Stimulated activated CD8-positive, alpha-beta memory T cell treated with anti-CD3 and anti-CD28 coated beads, Interleukin-15, amount 100 ng/mL, for 48 hours (primary cell): ENCODE measurements at places on chromosomes 6 and 20.
A peak's percentile ranks its signal among the peaks of the same experiment; 100 is the strongest.

GRCh38 chr6:106512048-106512967 lies 117.0 kb downstream of the RTN4IP1 start:
- peak; percentile 67 for DNase-seq

DNA sequence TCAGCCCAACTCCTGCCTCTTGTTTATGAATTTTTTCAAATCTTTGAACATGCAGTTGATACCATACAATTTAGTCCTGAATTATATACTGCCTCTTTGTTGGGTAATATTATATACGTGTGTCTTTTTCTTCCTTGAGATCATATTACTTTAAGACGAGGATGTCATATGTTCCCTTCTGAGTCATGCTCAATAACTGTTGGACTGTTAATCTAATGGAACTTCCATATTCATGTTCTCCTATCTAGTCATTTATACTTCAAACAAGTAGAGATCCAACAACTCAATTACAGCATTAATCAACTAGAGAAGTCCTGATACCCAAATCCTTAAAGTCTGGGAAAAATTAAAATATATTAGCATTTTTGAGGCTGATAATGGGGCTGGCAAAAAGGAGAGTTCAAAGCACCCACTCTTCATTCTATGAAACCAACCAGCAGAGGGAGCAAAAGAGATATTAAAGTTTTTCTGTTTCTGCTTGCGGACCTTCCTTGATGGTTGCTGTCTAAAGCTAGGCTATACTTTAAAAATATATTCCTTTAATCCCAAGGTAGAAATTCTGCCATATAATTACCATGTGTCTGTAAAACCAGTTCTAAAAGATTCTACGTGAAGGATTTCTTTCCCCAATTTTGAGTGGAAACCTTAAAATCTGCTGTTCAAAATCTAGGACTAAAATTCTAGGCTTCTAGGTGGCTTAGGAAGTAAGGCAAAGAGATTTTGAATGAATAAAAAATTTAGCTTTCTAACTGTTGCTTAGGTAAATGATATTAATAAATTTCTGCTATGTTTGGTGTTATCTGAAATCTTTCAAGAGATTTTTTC lies 498.9 kb downstream of the BCKDHB start:
- no peak for DNase-seq

DNA sequence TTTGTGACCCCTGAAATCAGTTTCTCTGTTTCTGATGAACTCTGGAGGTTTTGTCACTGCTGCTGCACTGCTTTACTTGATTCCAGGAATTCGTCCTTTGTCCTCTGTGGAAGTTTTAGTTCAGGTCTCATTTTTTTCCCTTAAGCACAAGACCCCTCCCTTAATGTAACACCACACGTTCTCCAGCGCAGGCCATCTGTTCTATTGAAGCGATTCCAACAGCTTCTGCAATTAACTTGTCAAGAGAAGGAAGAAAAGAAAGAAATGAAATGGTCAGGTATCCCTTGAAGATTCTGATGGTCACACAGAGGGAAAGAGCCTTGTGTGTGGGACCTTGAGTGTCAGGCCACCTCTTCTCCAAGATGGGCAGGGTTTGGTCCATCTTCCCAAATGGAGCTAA lies 7.8 kb upstream of the MAS1L start:
- no peak for DNase-seq

DNA sequence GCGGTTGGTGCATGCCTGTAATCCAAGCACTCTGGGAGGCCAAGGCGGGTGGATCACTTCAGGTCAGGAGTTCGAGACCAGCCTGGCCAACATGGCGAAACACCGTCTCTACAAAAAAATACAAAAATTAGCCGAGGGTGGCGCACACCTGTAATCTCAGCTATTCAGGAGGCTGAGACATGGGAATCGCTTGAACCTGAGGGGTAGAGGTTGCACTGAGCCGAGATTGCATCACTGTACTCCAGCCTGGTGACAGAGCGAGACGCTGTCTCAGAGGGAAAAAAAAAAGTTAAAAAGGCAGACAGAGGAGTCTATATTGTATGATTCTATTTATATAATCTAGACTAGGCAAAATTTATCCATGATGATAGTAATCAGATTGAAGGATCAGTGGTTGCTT lies 27.3 kb upstream of the PLCG1 start:
- no peak for DNase-seq

GRCh38 chr20:478949-479429 lies 16.7 kb upstream of the TBC1D20 start:
- DNase-seq: no peak

DNA sequence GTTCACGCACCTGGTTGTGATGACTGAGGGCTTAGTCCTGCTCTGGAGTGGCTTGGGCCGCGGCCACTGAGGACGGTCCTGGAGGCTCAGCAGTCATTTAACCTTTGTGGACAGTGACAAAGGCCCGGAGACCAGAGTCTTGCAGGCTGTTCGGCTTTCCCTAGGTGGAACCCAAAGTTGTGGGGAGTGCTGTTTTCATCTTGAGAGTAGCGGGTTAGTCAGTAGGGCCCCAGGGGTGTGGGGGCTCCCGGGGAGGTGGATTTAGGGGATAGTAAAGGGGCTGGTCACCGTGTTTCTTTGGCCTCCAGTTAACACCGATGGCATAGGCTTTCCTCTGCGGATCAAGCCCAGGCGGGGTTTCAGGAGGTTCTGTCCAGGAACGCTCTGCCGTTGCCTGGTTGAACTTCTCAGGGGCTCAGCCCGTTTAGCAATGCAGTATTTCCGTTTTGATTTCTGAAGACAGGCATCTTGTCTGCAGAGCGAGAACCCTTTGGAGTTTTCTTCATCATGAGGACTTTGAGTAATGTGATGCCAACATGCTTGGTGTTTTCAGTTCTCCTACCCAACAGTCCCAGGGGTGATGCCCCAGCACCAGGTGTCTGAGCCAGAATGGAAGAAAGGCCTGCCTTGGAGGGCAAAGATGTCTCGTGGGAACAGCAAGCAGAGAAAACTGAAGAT lies 31.8 kb downstream of the ZNF831 start:
- DNase-seq: no peak

DNA sequence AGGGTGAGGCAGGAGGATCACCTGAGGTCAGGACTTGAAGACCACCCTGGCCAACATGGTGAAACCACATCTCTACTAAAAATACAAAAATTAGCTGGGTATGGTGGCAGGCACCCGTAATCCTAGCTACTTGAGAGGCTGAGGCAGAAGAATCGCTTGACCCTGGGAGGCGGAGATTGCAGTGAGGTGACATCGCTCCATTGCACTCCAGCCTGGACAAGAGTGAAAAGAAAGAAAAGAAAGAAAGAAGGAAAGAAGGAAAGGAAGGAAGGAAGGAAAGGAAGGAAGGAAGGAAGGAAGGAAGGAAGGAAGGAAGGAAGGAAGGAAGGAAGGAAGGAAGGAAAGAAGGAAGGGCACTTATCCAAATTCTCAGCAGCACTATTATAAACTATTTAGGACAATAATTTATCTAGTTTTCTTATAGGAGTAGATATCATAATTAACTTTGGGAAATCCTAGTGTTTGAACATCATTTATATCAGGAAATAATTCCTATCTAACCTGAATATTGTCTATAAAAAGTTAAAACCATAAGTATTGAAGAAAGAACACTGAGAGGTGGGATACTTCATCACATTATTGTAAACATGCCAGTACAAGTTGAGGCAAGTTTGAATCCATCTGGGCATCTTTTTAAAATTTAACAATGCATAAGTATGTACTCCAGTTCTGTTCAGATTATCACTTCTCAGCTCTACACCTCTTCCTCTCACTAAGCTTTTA lies 305.5 kb downstream of the SLC35F1 start:
- no peak for DNase-seq

- DNase-seq: no peak
Observed at GRCh38 chr20:24379484-24379927, 89.9 kb upstream of the SYNDIG1 start.

DNA sequence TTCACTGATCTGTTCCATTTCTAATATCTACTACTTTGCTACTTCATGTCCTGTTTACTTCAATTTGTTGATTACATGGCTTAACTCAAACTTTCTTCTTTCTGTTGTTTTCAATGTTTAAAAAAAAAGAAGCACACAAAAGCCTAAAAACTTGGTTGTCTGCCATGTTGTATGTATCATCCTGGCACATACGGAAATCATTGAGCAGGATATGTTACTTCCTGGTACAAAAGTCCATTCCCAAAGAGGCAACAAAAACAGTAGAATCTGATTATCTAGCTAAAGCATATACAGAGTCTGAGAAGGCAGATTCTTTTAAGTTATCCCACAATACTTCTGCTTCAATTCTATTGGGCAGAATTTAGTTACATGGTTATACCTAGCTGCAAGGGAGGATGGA lies 14.5 kb upstream of the COL12A1 start:
- DNase-seq: no peak

DNA sequence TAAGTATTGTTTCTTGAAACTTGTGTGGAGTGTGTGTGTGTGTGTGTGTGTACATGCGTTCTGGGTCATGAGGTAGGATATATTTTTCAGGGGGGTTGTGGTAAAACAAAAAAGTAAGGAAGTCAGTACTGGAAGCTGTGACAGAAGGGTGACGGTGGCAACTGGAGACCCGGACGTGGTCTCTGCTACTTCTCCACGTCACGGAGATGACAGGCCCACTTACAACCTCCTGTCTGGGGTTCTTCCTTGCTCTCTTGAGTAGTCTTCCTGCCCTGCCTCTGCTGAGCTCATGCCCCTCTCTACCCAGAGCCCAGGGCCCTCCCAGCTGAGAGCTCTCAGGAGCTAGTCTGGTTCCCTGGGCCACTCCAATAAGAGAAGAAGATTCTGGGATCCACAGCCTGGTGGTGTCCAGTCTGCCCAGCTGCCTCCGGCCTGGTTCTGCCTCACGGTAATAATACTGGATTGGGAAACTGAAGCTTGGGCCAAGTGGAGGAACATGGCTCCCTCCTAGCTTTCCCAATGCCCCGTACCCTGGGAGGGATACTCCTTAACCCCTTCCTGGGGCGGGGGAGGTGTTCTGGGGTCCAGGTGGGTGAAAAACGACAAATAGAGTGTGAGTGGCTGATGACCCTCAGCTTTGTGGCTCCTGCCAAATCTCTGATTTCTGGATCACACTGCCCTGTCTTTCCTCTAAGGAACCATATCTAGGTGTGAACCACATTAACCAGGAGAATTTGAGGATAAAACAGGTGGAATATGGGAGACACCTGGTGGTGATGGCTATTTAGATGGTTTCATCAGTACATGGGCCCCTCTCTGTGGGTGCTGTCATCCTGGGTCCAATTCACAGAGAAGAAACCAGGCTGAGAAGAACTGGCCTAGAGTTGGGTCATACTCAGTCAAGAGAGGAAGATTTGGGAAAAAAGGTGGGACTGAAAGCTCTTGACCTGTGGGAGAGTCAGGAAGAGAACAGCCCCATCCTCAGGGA lies 27.2 kb downstream of the VEGFA start:
- no peak for DNase-seq

- DNase-seq: no peak
Observed at GRCh38 chr6:128259730-128260685, 260.4 kb downstream of the PTPRK start.

DNA sequence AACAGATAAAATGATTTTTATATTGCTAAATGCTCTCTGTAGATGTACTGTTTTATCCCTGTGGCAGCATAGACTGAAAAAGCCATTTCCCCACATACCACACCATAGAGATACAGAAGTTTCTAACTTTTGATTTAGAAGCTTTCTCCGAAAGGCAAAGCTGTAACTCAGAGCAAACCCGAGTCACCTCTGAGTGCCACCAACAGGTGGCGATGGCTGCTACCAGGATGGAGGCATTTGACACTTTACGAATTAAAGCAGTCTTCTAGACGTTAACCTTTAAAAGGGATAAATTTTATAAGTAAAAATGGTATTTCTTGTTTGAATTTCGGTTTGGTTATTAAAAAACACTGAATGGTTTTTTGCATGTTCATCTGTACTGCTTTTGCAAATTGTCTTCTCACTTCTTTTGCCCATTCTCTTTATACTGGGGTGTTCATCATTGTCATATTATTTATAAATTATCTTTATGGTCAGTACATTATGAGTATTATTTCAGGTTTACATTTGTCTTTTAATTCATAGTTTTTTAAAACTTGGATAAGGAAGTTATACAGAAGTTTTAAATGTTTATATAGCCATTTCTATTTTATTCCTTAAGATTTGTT lies 201.0 kb upstream of the CEP162 start:
- DNase-seq: peak; percentile 1
